ENCODE measurements at places on chromosomes 12 and 14.

DNA sequence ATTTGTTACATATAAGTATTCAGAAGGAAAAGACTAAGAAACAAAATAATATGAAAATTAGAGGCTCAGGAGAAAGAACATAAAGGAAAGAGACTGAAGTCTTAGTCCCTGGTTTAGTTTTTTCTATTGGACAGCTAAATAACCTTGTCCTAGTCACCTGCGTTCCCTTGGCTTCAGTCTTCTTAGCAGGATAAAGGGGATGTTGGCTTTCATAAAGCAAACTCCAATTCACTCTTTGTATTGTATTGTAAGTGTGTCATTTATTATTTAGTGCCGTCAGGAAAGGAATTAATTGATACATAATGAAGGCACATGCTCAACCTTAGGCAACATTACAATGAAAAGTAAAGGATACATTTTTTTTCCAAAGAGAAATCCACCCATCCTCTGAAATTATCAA is 190.3 kb upstream of the PPFIA2 start:
- DNase-seq: no peak

GRCh38 chr14:38735005-38735404 is 368.0 kb downstream of the SEC23A start:
- no peak for DNase-seq

GRCh38 chr12:10184261-10184843 is 5.5 kb downstream of the TMEM52B start:
- no peak for DNase-seq

GRCh38 chr12:116821291-116821690 is 60.0 kb downstream of the HRK start:
- DNase-seq: no peak

DNA sequence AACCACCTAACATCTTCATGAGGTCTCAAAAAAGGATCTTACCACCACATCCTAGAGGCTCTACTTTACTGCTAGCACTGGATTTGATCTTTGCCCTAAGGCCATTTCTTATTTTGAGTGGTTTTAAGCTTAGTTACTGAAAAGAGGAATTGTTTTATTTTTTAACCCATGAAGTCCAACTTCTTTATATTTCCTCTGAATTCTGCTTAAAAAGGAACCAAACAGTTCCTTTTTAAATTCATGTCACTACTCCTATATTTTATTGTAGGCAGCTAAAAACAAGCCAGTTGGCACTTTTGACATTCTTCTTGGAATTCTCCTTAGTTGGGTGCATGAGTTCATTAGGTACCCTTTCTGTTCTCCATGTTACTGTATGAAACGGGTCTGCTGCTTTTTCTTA is 76.4 kb downstream of the FGD4 start:
- no peak for DNase-seq

DNA sequence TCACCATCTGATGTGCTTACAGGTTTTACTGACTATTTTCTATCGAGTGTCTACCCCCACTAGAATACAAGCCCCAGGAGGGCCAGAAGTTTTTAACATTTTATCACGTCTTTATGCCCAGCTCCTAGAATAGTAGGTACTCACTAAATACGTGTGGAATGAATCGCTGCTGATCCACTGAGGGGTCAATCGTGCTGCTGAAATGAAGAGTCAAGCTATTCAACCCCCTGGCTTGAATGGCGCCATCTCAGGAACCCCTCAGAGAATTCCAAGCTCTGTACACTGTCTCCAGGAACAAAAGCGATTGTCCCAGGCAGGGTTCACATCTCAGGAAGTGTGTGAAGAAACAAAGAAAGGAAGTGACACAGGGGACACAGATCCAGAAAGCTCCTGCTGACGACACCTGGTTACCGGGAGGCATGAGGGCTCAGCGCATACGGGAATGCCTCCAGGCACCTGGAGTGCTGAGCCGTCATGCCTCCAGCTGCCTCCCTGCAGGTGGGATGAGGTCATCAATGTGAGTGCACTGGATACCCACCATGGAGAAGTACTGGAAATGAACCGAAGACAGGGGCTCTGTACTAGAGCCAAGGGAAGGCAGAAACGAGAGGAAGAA is 45.6 kb downstream of the PITPNM2 start:
- DNase-seq: no peak

DNA sequence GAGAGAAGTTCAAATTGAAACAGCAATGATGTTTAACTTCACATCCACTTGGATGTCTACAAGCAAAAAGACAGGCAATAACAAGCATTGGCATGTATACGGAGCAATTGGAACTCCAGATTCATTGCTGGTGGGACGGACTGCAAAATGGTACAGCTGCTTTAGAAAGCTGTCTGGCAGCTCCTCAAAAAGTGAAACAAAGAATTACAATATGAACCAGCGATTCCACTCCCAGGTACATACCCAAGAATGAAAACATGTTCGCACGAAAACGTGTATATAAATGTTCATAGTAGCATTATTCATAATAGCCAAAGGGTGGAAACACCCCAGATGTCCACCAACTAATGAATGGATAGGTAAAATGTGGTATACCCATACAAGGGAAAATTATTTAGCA is 125.7 kb downstream of the HMGA2 start:
- DNase-seq: no peak

- DNase-seq: no peak
These were observed 222.4 kb downstream of the GLT1D1 start for GRCh38 chr12:129075460-129076208.

DNA sequence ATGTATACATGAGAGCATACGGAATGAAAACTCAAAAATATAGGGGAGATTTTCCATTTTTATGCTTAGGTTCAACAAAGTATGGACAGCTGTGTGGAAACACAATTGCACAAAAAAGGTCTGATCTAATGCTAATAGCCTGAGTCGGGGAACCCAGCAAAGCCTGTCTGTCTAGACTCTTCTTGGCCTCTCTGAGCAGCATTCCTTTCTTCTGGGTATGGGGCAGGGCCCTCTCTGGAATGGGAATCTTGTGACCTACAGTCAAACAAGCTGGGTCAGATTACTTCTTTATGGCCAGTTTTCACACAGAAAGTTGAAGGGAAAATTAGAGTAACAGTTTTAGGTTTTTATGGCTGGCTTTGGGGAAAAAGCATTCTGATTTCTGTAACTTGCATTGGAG is 534.0 kb upstream of the LMO3 start:
- DNase-seq: no peak

- no peak for DNase-seq
These were observed 28.7 kb downstream of the CLIP1 start for GRCh38 chr12:122393817-122394216.

GRCh38 chr14:66509874-66510273 is 1.9 kb downstream of the GPHN start:
- DNase-seq: no peak

GRCh38 chr14:71753126-71753830 is 179.0 kb upstream of the RGS6 start:
- peak; percentile 29 for DNase-seq

DNA sequence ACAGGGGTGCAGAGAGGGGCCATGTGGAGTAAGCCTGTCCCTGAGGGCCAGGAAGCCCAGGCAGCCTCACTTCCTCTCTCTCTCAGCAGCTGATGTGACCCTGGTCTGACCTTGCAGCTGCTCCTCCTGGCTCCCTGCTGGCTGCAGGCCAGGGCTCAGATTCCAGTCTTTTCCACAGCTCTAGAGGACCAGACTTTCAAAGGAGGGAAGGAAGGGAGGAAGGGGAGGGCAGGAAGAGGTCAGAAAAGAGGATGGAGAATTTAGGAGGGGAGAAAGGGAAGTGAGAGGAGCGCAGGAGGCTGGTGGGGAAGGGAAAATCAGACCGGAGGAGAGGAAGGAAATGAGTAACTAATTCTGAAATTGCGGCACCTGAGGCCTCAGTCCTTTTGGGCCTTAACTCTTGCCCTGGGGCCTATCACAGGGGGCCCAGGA is 40.9 kb upstream of the VASH1 start:
- DNase-seq: no peak

DNA sequence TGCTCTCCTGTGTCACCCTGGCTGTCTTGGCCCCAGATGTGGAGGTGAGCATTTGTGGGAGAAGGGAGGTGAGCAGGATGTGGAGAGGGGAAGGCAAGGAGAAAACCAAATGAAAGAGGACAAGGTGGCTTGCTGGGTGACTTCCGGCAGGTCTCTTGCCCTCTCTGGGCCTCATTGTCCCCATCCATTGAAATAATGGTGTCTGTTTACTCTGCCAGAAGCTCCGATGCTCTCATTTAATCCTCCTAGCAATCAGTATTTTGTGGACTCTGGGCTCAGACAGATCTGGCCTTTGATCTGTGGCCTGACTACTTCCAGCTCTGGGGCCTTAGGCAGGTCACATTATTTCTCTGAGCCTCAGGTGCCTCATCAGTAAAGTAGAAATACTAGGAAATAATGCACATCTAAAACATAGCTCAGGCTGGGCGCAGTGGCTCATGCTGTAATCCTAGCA is 30.6 kb downstream of the MVK start:
- no peak for DNase-seq

DNA sequence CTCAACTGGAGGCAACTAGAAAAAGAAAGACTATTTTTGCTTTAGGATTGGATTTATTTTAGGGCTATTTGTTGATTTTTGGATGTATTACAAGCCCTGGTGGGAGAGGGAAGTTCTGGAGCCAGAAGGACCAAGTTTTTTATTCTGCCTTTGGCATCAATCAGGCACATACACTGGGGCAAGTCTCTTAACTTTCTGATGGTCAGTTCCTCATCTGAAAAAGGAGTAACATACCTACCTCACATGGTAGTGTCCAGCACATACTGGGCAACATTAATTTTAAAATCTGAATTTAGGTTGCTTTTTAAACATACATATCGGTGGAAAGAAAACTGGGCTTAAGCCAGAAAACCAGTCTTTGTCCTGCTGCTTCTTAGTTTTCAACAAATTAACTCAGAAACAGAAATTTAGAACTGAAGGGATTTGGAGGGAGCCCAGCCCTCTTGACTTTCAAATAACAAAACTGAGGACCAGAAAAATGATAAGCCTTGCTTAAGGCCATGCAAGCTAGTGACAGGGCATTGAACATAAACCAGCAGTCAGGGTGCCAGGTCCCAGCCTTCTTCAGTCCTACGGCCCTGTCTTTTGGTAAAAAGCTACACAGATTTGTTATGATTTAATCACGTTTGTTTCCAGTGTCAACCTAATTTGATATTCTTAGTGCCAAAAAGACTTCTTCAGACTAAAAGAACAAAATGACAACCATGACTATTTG is 90.2 kb upstream of the SLC38A2 start:
- no peak for DNase-seq

- DNase-seq: no peak
These were observed 78.8 kb upstream of the NEDD1 start for GRCh38 chr12:96828169-96828789.

GRCh38 chr14:41297576-41298327 is 308.9 kb upstream of the LRFN5 start:
- DNase-seq: no peak
